ENCODE measurements at places on chromosomes 16 and 17. TPM values are rescaled to one million over a fixed set of nuclear protein-coding genes. Genes with fewer than 3 reads are reported as not detected.

DNA sequence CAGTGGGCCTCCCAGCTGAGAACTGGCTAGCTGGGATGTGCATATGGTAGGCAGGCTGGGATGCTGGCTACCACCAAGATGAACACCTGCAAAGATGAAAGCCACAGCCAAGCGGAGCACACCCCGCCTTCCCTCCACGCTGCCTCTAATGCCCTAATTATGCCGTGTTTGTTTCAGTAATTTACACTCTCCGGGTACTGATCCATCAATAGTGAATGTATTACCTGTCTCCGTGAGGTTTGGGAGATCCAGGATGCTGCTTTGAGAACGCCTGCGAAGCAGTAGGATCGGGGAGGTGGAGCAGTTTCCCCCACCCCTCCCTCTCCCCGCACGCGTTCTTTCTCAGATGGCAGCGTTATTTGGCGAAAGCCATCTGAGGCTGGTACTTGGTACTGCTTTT is 28.9 kb upstream of the GSE1 start:
- no peak for DNase-seq

GRCh38 chr16:3787924-3788661 is 70.8 kb upstream of the TRAP1 start:
- DNase-seq: no peak

DNA sequence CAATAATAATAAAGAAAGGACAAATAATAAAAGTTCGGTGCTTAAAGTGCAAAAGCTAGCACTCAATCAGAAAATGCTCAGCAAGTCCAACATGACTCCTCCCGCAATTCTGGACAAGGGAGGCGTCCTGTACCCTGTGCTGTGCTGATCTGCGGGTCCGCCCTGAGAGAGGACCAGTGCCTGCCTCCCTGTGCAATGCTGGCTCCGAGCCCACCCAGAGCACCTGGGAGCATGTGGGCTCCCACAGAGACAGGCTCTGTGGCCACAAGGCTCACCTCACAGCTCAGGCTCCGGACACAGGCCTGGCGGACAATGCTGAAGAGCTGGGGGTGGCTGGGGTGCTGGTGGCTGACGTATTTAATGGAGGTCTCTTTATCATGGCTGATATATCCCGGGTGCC is 11.1 kb downstream of the FLCN start:
- DNase-seq: no peak

GRCh38 chr17:78798695-78799559 is 16.9 kb upstream of the CYTH1 start:
- DNase-seq: no peak

The APOBR gene
- 0.13 TPM for total RNA-seq

The HCRT gene
- not detected for total RNA-seq

- DNase-seq: no peak
Measured at GRCh38 chr16:47634727-47635126, 173.6 kb downstream of the PHKB start.

DNA sequence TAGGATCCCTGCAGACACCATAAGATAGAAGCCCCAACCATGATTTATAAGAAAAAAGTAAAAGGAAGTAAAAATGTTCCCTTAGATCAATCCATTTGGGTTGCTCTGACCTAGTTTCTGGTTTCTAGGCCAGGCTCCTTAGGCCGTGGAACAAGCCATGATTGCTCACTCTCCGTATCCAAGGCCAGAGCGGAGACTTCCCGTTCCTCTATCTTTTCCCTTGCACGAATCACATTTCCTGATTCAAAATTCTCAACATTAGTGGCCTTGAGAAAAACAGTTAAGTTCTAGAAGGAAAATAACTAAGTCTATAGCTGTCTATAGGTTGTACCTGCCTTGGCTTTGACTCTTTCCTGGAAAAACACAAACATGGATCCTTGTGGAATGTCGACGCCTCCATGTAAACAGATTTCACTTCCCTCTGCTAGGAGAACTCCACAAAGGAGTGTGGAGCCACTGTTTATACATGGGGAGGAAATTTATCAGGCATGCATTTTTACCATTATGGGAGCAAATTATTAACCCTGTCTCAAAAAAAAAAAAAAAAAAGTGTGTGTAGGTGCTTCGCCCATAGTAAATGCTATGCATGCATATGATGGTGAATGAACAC is 149.6 kb downstream of the ZFHX3 start:
- DNase-seq: no peak

DNA sequence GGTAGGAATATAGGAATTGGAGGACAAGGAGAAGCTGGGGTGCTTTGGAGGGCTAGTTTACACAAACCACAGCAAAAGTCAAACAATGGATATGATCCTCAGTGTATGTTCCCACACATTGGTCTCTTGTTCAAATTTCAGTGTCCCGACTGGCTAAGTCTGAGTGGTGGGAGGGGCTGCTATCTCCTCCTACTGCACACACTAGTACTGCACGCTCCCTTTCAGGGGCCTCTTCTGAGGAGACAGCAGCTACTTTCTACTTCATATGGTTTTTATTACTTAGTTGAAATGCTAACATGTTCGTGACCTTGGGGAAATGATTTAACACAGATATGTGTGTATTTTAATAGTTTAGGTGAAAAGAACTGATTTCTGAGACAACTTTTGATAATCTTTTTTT is 18.8 kb upstream of the KRT10 start:
- DNase-seq: no peak

DNA sequence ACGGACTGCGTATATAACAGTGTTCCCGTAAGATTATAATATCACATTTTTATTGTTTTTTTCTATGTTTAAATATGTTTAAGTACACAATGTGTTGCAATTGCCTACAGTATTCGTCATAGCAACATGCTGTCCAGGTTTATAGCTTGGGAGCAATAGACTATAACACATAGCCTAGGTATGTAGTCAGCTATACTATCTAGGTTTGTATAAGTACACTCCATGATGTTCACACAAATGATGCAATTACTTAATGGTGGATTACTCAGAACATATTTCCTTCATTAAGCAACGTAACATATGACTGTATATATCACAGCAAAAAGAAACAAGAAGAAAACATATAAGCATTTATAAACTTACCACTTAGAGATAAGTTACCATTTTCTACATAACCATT is 160.0 kb downstream of the CBLN1 start:
- no peak for DNase-seq

The ORC6 gene
- total RNA-seq: 33.5 TPM

GRCh38 chr16:31460582-31461002 is 1.3 kb downstream of the ARMC5 start:
- DNase-seq: no peak

The TNFRSF17 gene
- not detected for total RNA-seq

GRCh38 chr17:48254896-48255295 is 147.3 kb downstream of the SNX11 start:
- no peak for DNase-seq

GRCh38 chr17:80455784-80456183 is 20.6 kb downstream of the NPTX1 start:
- no peak for DNase-seq

- no peak for DNase-seq
Measured at GRCh38 chr17:55478971-55479370, 32.3 kb downstream of the SMIM36 start.

- DNase-seq: no peak
Measured at GRCh38 chr16:84714028-84714427, 14.2 kb downstream of the USP10 start.

- no peak for DNase-seq
Measured at GRCh38 chr17:16121915-16122314, 93.4 kb downstream of the NCOR1 start.

DNA sequence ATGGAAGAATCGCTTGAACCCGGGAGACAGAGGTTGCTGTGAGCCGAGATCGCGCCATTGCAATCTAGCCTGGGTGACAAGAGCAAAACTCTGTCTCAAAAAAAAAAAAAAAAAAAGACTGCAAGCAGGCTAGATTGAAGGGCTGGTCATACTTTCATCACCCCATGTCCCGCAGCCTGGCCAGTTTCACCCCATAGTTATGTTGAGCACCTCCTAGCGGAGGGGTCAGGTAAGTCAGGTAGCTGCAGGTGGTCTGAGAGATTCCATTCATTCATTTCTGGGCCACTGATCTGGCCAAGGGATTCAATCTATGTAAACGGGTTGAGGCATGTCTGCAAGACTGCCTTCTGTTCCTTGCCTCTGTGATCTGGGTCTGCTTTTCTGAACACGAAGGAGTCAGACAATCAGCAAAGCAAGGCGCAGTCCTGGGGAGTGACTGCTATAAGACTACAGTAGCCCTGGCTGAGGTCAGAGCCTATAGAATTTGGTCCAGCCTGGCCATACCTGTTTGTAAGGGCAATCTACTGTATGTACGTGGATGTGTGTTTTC is 23.6 kb upstream of the BPTF start:
- no peak for DNase-seq

DNA sequence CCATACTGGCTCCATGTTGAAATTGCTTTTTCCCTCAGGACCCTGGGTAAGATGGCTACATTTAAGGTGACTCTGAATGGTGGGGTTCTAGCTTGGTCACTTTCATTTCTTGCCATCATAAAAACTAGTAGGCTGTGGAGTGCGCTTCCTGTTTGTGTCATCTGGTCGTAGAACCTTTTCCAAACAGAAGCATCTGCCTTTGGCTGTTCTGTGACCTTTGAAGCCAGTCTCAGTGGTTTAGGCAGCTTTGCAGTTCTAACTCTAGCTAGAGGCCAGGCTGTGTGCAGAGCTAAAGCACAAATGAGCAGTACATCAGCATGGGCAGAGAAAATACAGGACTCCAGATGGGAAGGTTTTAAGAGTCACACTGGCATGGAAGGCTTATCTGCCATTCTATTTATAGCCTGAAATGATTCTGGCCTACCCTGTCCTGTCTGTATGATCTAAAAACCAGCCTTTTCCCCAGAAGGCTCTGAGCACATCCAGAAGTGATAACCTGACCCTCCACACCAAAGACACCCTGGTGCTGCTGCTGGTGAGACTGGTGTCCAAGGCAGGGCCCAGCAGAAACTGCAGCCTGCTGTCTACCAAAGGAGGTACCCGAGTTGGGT is 8.6 kb downstream of the ESRP2 start:
- DNase-seq: no peak

- no peak for DNase-seq
Measured at GRCh38 chr17:79840269-79840988, 1.2 kb upstream of the CBX4 start.

DNA sequence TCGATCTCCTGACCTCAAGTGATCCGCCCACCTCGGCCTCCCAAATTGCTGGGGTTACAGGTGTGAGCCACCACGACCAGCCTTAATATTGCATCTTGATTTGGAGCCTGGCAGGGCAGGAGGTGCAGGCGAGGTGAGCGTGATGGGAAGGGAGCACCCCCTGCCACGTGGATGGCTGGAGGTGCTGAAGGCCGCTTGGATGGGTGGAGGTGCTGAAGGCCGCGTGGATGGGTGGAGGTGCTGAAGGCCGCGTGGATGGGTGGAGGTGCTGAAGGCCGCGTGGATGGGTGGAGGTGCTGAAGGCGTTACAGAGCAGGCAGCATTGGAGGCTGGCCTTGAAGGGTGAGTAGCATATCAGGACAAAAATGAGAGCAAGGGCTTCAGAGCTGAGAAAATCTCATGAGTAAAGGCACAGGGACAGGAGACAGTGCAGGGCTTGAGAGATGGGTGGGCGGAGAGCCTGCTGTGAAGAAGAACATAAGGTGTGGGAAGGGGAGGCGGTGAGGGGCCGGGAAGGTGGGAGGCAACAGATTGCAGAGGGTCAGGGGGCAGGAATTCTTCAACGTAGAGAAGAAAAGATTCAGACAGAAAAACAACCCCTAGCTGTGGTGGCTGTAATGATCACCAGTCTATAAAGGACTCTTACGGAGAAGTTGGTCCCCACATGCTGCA is 101.7 kb upstream of the SEC14L1 start:
- DNase-seq: no peak

- DNase-seq: no peak
Measured at GRCh38 chr17:56688151-56688550, 94.7 kb downstream of the NOG start.

- no peak for DNase-seq
Measured at GRCh38 chr17:76131051-76131691, 9.9 kb downstream of the FOXJ1 start.

GRCh38 chr17:12773153-12773552 is 16.1 kb upstream of the ARHGAP44 start:
- no peak for DNase-seq

DNA sequence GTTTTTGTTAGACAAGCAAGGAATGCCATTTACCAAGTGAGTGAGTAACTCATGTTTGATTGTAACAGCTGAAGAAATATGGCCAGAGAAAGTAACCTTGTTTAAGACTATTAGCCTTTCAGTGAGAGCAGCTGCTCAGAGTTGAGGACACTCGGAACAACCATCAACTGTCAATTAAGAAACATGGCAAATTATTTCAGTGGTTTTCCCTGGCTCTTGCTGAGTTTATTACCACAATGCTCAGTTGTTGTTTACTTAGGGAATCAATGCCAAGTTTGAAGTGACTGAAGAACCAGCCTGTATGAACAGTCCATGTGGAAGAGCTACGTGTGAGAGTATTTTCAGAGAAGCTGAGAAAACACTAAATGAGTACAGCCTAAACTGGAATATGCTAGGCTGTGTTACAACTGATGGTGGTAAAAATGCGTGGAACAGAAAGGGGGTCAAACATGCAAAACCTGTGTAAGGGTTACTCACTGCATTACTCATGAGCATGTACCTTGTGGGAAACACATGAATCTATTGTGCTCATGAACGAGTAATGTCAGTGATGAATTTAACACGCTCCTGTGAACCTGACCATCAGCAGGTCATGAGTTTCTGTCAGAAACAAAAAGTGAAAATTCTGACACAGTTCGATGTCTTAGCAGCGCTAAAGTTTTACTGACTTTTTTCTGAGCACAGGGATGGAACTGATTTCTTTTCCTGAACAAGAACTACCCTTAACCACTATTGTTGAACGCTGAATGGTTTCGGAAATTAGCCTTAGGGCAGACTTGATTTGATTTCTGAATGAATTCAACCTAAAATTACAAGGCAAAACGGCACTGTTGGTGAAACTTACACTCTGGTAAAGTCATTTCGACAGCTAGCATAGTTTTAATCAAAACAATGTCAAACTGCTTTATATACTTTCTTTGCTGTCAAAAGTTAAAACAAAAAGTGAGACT is 33.5 kb downstream of the GNA13 start:
- DNase-seq: peak; percentile 36

- DNase-seq: no peak
Measured at GRCh38 chr17:17540278-17540906, 44.2 kb upstream of the RASD1 start.

The KLHL10 gene
- total RNA-seq: not detected

GRCh38 chr16:58048494-58049231 is 23.1 kb downstream of the MMP15 start:
- no peak for DNase-seq

Data from Panc1 (cell line).